ENCODE measurements at places on chromosomes 1 and 21.
A peak's percentile ranks its signal among the peaks of the same experiment; 100 is the strongest.

GRCh38 chr1:101683561-101683960, 313.2 kb downstream of the OLFM3 start:
- DNase-seq, result no peak

DNA sequence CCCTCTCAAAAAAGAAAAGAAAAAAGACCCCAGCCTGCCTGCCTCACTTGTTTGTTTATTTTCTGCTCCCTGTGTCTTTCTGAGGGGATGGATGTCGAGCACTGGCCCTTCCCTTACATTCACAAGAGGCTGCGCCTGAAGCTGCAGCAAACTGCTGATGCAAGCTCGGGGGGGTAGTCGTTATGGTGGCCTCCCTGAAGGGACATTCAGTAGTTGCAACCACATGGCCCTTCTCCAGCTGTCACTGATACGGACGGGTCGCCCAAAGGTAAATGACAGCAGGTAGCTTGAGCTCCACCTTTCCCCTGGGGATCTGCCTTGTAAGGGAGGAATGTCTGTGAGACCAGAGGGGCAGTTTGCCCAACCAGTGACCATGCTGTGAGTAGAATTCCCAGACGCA, 17.7 kb downstream of the PLEKHM2 start:
- no peak for DNase-seq

GRCh38 chr1:207493212-207493611, 2.7 kb upstream of the CR1 start:
- no peak for DNase-seq

DNA sequence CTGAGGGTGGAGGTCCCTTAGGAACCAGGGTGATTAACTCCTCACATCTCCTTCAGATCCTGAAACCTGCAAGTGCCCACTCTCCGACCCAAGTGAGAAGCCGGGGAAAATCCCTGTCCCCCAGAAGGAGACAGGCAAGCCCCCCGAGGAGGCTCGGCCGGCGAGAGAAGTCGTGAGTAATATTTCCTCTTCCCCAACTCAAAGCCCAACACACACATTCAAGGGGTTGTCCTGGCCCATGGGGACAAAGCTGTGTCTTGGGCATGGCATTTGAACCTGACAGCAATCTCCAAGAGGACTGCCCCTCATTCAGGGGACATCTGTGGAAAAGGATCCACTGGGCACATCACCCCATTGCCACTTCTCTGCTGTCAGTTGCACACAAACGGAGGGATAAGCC, 23.6 kb downstream of the VASH2 start:
- DNase-seq, result no peak

DNA sequence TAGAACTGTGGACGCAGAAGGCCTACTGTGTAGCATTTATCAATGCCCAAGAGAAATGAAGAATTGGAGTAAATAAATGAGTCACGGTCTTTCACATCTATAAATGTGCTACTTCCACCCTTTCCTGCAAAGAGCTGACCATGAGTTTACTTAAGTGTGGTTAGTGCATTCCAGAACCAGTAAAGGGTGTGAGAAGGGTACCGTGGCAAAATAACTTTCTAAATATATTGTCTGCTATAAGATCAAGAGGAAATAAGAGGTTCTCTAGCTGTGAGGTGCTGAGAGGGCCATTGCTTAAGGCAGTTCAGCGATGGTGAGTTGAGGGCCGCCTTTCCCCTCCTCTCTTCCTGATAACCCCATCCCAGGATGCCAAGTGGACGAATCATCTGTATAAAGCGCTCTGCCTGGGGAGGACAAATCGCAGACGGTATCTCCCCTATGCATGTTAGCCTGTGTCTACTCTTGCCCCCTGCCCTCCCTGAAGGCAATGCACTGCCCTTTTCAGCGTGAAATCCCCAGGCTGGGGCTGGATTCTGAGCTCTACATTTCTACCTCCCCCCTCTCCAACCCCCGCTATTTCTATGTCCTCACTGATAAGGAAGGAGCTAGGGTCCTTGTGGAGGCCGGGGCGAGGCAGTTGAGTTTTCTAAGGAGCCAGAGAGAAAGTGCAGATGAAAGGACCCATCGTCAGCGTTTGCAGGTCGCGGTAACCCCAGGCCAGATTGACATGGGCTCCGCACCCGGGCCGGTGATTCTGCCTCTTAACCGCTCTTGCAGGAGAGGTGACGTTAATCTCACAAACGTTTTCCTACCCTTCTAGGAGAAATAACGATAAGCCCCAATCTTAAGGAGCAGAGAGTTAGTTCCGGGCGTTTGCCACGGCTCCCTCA, 1.5 kb upstream of the NCAM2 start:
- no peak for DNase-seq

DNA sequence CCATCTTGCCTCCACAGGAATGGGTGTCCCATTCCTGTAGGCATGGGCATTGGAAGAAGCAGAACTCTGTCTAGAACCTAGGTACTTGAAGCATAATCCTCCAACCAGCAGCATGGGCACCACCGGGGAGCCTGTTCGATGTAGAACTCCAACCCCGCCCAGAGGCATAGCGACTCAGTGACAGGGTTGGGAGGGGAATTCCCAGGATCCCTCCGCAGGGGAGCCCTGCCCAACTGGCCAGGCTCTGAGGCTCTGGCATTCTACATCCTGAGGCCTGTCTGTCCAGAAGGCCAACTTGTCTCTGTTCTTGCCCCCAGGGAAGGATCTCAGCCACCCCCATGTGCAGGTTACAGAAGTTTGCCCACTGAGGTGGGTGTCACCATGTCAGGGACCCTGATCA, 38.2 kb downstream of the CACNA1S start:
- DNase-seq, result no peak

DNA sequence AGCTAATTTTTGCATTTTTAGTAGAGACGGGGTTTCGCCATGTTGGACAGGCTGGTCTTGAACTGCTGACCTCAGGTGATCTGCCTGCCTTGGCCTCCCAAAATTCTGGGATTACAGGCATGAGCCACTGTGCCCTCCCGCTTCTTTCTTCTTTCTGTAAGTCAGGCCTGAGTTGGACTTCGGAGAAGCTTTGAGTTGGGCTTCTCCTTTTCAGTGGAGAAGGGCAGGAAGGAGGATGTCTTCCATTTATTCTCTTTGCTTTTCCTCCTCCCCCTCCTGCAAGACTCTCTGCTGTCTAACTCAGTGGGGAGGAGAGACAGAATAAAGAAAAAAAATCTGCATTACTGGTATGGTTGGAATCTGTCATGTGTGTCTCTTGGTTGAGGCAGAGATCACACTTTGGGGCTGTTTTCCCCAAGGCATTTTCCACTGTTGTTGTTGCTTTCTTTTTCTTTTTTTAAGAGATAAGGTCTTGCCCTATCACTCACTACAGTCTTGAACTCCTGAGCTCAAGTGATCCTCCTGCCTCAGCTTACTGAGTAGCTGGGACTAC, 13.2 kb upstream of the DEGS1 start:
- no peak for DNase-seq

DNA sequence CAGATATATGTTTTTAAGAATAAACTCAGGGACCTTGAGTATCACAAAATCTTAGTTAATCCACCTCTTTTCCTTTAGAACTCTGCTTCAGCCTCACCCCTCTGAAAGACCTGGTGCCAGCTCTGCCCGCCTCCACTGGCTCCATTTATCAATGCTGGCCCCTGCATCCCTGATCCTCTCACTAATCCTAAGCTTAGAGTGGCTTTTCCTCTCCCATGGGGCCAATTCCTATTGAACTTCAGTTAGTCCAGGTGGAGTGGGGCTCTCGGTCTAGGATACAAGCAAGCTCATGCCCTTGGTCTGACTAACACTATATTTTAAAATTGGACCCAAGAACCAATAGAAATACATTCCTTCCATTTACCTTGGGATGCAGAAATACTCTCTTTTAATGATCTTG, 87.0 kb downstream of the RGS7 start:
- no peak for DNase-seq

- DNase-seq, result no peak
These were observed 4.0 kb downstream of the FGR start for GRCh38 chr1:27630859-27631491.

DNA sequence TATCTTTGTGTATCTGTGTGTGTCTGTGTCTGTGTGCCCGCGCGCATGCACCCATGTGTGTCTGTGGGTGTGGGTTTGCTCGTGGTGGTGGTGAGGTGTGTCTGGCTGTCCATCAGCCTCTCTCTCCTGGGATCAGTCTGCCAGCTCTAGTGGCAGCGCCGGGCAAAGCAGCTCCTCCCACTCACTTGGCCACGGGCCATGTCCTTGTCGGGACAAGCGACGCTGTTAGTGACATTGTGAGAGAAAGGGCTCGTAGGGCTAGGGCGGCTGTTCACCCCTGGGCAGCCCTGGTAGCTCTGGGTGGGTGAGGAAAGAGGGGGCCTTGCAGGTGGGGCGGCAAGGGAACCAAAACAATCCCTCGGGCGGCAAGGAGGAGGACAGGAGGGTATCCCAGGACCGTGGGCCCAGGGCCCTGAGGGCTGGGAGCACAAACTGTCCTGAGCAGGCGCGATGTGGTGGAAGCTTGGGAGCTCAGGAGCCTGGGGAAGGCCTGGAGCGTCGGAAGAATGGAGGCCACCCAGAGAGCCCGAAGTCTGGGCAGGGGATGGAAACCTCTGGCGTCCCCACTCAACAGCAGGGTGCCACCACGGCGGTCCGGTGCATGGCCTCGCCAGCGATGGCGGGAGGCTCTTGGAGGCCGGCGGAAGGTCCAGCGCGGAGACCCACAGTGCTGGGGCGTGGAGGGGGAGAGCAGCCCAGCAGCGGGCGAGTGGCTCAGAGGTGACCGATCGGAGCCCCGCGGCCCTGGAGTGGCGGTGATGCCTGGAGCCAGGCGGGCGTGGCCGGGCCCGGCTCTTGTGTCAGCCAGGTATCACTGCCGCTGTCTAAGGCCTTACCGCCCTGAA, 140.5 kb downstream of the LIPI start:
- no peak for DNase-seq

GRCh38 chr1:211885747-211886522, 55.4 kb upstream of the LPGAT1 start:
- no peak for DNase-seq

DNA sequence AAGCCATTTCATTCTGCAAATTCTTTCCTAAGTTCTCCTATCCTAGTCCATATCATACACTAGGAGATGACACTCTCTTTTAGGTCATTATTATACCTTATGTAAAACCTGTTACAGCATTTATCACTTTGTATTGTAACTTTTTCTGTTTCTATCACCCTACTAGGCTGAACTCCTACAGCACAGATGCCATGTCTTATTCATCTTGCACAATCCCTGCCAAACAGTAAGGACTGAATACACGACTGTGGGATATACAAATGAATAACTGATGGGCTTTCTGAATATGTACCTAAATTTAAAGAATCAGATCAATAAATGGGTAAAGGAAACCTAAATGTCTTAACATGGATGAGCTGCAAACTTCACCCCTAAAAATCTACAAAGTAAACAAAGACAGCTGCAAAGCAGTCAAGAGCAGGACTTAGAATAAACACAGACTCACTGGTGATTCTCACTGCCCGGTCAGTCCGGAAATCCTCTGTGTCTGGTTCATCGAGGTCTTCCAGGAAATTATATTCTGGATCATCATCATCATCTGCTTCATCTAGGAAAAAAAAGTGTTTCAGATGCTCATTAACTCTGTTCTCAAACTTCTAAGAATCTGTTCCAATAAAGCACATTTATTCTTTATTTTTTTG, 62.3 kb downstream of the GON4L start:
- DNase-seq, result no peak

DNA sequence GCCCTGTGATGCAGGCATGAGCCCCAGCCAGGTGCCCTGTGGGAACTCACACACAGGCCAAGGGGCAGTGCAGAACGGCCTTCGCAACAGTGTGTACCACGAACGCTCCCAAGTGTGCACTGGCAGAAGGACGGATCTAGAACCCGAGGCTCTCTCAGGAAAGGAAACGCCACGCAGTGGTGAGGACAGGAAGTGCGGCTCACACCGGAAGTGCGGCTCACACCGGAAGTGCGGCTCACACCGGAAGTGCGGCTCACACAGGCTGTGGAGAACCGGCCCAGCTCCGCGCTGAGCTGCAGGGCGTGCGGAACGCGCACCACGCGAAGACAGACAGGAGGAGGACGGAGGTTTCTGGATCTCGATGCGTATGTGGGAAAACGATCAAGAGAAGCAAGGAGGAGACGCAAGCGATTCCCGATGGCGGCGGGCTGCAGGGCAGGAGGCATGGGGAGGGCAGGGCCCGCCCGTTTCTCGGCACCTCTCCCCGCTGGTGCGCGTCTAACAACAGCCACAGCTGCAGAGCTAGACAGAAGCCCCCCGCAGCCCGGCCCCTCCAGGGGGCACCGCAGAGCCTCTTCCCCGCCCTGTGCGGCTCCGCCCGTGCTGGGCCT, 35.9 kb upstream of the TMEM52 start:
- DNase-seq, result no peak

DNA sequence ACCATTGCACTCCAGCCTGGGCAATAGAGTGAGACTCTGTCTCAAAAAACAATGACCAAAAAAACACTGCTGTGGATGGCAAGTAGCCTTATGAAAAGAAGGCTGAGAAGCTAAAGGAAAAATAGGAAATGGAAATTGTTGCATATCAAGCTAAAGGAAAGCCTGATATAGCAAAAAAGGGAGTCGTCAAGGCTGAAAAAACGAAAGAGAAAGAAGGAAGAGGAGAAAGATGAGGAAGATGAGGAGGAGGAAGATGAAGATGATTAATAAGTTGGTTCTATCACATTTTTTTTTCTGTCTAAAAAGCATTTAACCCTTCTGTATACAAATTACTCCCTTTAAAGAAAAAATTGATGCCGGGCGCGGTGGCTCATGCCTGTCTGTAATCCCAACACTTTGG, 10.2 kb upstream of the PRDX1 start:
- DNase-seq, result no peak

GRCh38 chr1:40948741-40949443, 30.6 kb upstream of the CTPS1 start:
- DNase-seq, result peak; percentile 54

DNA sequence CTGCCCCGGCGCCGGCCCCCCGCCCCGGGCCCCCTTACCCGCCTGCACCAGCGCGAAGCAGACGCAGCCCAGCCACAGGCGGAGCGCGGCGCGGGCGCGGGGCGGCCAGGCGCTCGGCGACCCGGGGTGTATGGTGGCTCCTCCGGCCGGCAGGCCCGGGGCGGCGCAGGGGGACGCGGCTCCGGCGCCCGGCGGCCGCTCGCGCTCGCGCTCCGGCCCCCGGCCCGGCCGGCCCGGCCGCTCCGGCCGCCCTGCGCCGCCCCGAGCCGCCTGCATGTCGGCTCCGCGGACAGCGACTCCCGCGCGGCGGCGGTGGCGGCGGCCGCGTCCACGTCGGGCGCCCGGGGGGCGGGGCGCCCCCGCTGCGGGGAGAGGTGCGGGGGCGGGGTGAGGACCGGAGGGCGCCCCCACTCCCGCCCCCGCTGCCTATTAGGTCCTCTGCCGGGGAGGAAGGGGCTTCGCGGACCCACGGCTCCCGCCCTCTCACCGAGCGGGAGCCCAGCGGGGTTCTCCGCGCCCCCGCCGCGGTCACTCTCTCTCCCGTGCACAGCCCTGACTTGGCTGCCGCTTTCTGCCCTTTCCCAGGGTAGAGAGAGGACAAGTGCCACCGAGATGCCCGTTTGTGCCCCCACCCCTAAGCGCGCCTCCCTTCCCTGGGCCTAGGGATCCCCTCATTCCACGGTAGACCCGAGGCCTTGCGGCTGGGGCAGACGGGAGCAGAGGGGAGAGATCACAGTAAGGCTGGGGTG, at the start of gene FNDC5:
TSS of gene FNDC5 (minus strand) at position 298 of the 749 bp plus-strand sequence.
- no peak for DNase-seq

Measured in stimulated activated CD4-positive, alpha-beta T cell treated with anti-CD3 and anti-CD28 coated beads, TNF-alpha, amount 100 ng/mL, for 24 hours (primary cell).